ENCODE measurements at places on chromosomes 2 and 18.

GRCh38 chr2:18230668-18231067 is 329.8 kb downstream of the RDH14 start:
- DNase-seq = no peak

- DNase-seq = no peak
These were observed 273.5 kb downstream of the PIK3C3 start for GRCh38 chr18:42228581-42228980.

GRCh38 chr2:9690252-9690651 is 59.5 kb upstream of the YWHAQ start:
- DNase-seq = no peak

DNA sequence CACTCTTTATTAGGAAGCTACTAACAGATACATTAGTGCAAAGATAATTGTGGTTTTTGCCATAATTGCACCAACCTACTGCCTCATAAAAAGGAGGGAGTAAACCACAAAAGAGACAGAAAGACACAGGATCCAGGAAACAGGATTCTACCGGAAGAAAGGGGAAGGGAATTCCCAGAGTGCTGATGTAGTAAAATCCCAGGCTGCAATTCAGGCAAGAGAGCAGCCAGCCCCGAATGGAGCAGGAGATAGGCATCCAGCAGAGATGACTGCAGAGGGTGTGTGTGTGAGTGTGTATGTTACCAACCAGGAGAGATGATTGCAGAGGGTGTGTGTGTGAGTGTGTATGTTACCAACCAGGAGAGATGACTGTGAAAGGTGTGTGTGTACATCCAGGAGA is 84.4 kb downstream of the KCNS3 start:
- DNase-seq = no peak

DNA sequence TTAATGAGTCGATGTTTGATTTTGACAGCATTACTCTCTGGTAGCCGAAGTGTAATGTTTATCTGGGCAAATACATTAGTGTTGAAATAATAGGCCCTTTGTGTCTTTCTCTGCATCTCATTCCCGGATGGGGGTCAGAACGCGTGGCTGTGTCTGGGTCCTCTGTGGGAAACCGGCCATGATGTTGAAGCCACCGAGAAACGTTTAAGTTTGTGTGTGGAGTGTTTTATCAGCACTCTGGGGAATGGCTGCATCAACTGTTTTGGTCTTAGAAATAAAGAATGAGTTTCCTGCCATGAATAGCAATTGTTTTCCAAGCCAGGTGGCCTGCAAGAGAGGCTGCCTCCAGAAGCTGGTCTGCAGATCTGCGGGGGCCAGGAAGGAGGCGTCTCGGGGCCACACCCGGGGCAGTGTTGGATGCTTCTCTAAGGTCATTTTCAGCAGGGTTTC is 69.7 kb downstream of the RNF144A start:
- DNase-seq = no peak

GRCh38 chr2:5736050-5736449 is 43.9 kb downstream of the SOX11 start:
- DNase-seq = no peak

- DNase-seq = no peak
These were observed 105.0 kb upstream of the SH3BP4 start for GRCh38 chr2:234846599-234847363.

GRCh38 chr2:23619941-23620340 is 235.0 kb downstream of the KLHL29 start:
- DNase-seq = no peak

- no peak for DNase-seq
These were observed 33.0 kb upstream of the GATA6 start for GRCh38 chr18:22136395-22136794.

- DNase-seq = no peak
These were observed 890.7 kb upstream of the POU3F3 start for GRCh38 chr2:103963146-103963725.

- no peak for DNase-seq
These were observed 310.9 kb downstream of the DLGAP1 start for GRCh38 chr18:4144201-4144600.

DNA sequence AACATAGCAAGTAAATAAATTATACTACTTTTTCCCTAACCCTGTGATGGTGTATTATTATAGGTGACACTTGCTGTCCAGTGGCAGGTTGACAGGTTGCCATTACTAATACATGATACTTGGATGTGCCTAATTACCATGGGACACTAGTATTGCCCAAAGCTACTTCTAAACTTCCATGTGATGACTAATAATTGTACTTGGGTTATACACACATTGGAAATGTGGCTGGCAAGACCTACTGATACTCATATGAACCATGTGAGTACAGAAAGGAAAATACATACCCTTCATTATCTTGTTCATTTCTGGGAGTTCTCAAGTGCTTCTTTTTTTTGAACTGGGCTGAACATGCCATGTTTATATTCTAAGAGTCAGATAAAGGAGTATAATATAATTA is 156.4 kb downstream of the IKZF2 start:
- no peak for DNase-seq

DNA sequence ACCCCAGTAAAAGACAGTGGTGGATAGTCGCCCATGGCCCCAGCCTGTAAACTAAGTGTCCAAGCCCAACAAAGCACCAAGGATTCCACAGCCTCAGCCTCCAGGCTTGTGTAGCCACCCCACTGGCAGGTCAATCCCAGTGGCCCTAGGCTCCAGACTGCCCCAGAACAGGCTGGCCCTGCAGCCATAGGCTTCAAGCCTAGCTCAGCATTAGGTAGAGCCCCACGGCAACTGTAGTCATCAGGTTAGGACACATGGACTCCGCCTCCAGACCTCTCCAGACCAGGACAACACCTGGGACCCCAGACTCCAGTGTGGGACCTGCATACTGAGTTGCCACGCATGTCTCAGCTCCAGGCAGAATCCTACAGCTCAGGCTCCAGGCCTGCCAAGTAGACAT is 1590.6 kb upstream of the DDX18 start:
- no peak for DNase-seq

DNA sequence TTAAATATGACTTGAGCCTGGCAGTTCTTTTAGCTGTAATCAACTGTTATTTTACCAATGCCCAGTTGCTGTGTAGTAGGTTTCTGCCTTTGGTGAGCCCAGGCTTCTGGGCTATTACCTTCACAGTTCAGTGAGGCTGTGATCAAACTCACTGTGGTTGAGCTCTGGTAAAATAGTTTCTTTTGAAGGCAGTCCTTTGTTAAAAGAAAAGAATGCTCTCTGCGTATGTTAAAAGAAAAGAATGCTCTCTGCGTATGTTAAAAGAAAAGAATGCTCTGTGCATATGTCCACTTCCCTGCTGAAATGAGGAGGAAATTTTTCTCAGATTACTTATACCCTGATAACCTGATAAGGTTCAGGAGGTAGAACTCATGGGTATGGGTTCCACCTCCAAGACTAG is 244.3 kb downstream of the RNF144A start:
- no peak for DNase-seq

DNA sequence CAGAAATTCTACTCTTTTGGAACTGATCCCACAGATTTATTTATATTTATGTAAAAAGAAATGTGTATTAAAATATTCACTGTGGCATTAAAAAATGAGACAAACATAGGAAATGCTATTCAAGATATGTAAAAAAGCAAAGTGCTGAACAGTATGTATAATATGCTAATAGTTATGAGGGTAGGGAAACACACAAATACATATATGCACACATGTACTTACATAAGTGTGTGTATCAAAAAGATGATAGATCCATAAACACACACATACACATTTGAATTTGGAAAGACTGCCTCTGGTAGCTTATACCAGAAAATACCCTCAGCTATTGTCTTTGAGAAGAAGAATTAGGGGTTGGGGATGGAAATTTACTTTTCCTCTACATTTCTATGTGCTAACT is 103.2 kb downstream of the MREG start:
- no peak for DNase-seq

DNA sequence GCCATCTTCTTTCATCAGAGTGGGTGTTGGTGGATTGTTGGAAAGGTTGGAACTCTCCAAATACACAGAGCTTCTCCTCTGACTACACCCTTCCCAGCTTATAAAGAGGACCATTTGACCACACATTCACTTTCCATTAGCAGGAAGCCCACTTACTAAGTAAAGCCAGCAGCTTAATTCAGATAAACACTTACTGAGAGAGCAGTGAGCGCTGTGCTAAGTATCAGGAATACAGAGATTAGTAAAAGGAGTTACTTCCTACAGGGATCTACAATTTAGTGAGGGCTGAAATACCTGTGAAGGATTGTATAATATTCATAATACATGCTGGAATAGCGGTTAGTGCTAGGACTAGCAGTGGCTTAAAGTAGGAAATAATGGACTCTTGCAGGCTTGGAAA is 343.0 kb downstream of the NYAP2 start:
- DNase-seq = no peak

DNA sequence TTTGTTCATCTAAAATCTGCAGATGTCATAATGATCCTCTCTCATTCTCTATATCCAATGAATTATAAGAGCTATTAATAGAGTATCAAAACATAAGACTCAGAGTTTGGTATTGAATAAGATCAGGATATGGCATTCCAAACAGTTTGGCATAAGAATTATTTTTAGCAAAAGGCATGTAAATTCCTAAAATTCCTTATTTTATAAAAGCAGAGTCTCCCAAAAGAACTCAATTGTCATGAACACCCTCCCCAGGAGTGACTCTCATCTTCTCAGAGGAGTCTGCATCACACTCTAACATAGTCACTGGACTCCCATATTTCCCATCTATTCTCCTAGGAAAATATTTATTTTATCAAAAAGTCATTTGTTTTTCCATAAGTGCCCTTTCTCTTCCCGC is 1710.2 kb upstream of the SLC39A10 start:
- no peak for DNase-seq

- no peak for DNase-seq
These were observed 182.1 kb downstream of the NOL4 start for GRCh38 chr18:34042423-34043146.

DNA sequence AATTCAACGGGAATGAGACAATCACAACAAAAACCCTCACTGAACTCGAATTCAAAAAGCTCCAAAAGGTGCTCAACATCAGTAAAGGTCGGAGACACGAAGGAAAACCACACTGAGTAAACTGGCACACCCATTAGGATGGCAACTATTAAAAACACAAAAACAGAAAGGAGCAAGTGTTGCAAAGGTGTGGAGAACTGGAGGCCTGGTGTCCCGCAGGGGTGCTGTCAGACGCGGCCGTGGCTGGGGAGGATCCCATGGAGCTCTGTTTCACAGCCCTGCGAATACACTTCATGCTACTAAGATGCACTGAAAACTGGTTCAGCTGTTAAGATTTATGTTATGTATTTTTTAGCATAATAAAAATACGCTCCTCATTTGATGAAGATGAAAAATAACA is 730.6 kb downstream of the GALR1 start:
- DNase-seq = no peak

- DNase-seq = no peak
These were observed 136.1 kb upstream of the PID1 start for GRCh38 chr2:229407170-229407569.

GRCh38 chr2:96118698-96119388 is 2.5 kb upstream of the ADRA2B start:
- DNase-seq = no peak

- no peak for DNase-seq
These were observed 73.7 kb upstream of the TPO start for GRCh38 chr2:1339388-1340140.

- DNase-seq = no peak
These were observed 70.8 kb downstream of the TNP1 start for GRCh38 chr2:216789081-216789480.

DNA sequence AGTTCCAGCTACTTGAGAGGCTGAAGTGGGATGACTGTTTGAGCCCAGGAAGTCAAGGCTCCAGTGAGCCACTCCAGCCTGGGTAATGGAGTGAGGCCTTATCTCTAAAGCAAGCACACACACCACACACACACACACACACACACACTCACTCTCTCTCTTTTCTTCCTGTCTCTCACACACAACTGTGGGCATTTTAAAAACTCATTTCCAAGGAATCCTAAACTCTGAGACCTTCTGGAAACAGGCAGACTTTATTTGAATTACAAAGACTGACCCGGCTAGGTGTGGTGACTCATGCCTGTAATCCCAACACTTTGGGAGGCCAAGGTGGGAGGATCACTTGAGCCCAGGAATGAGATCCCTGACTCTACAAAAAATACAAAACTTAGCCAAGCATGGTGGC is 21.3 kb downstream of the WDSUB1 start:
- DNase-seq = no peak

GRCh38 chr2:233663911-233664310 is 7.8 kb upstream of the UGT1A9 start:
- no peak for DNase-seq

DNA sequence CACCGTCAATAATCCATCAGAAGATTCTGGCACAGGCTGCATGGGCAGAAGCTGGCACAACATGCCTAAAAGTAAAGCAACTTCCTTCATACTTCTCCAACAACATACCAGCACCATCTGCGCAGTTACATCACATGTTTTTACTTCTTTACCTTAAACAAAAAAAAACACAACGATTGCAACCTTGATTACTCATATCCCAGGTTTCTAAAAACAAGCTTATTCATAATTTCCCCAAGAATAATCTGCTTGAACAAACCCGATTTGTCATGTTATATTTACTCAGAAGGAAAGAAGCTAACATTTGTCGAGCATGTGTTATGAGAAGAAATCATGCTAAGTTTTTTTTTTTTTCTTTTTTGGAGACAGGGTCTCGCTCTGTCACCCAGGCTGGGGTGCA is 54.7 kb downstream of the THADA start:
- DNase-seq = no peak

GRCh38 chr2:95043300-95044093 is 18.0 kb downstream of the MAL start:
- no peak for DNase-seq

- DNase-seq = no peak
These were observed 31.0 kb downstream of the TSPYL6 start for GRCh38 chr2:54224997-54225396.

- DNase-seq = no peak
These were observed 8.0 kb downstream of the SNED1 start for GRCh38 chr2:241006412-241006811.

Measured in cortex of kidney (tissue), 1 donor.